CD4-positive, alpha-beta T cell (primary cell): ENCODE measurements at places on chromosomes 16 and 17.
A peak's percentile ranks its signal among the peaks of the same experiment; 100 is the strongest.

DNA sequence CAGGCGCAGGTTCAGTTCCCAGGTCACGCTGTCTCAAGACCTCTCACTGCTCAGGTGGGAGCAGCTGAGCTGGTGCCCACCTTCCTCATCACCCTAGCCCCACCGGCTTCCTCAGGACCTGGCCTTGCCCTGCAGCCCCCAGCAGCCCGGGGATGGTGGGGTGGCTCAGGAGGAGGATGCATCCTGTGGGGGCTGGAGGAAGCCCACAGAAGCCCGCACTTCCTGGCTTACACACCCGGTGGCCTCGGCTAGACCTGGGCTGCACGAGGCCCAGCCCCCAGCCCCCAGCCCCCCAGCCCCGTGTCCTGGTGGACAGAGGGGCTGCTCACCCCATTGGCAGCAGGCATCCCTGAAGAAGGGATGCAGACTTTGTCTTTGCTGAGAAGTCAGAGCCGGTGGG lies 43.4 kb downstream of the BAHCC1 start:
- DNase-seq, result no peak

DNA sequence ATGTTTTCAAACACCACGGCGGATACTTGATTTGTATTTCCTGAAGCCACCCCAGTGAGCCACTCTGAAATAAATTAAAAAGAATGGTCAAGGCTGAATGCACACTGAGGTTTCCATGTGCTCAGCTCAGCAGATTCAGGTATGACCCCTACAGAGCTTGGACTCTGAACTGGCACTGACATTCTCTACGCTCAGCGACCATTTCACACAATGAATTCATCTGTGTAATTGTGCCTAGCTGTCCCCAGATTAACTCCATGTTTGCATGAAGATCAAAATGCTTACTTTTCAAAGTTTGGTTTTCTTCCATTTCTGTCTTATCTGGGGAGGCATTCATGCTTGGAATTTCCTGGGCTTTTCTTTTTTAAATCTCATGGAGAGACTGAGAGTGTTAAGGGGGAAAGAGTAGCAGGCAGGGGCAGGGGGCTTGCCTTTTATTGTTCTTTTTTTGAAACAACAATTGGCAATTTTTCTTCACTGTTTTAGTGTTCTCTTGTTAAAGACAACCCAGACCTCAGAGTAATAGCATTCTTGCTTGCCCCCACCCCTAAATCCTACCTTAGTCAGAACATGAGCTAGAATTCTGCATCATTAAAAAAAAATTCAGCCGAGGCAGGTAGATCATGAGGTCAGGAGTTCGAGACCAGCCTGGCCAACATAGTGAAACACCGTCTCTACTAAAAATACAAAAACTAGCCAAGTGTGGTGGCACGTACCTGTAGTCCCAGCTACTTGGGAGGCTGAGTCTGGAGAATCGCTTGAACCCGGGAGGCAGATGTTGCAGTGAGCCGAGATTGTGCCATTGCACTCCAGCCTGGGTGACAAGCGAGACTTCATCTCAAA lies 85.5 kb upstream of the HNF1B start:
- DNase-seq, result no peak

DNA sequence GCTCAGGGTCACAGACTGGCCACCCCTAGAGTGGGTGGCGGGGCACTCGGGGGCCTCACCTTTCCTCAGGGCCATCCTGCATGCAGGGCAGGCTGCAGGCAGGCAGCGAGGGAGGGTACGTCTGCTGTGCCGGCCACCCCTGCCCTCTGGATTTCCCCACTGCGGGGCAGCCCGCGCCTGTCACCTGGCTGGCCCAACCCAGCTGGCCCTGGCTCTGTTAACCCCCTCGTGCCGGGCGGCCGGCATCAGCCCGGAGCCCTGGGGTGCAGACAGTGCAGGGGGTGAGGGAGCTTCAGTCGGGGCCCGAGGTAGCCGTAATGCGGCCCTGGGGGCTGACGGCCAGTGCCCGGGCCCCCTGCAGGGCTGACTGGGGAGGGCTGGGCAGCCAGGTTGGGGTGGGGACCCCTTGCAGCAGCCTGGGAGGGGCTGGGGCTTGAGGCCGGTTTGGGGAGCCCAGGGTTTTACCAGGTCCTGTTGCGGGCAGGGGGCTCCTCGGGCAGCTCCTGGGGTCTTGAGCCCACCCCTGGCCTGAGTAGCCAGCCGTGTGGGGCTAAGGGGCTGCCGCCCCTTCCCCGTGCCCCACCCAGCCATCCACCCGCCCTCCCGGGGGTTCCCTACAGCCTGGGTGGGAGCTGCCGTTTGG lies at the start of gene IGFALS:
IGFALS (minus strand) TSS at position 128 of the 643 bp plus-strand sequence; CDS start at position 75, 53 bp downstream.
- no peak for DNase-seq

DNA sequence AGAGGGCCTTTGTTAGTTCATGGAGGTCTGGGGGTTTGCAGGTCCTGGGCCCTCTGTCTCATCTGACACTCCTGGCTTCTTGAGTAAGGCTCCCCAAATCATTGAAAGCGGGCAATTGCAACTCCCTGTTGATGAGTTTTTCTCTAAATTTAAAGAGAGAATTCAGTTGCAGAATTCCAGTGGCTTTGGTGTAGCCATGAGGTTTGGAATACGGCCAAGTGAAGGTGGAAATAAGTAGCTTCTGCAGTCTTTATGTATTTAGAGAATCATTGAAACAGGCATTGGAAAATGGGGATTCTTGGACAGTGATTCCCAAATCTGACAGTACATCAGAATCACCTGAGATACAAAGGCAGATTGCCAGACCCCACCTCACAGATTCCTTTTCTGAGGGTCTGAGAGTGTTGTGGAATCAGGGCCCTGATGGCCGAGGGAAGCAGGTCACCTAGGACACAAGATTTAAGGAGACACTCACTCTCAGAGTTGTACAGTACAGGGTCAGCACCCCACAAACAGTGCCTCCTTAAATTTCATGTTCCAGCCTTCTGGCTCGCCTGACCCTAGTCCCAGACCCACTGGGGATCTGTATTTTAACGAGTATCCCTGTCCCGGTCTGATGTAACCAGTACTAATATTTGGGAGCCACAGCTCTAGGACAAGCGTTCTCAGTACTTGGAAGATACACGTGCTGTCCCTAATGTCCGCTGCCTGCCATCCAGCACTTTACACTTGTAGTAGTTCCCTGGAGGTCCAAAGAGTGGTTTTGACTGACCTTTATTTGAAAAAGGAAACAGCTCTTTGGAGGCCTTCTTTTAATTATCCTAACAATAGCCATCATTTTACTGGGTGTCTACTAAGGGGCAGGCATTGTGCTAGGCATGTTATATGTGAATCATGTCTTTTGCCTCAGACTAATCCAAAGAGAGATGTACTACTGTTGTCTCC lies 37.8 kb downstream of the YPEL2 start:
- DNase-seq, result no peak

- DNase-seq, result no peak
Measured at GRCh38 chr17:19382531-19383444, 4.2 kb downstream of the MFAP4 start.

DNA sequence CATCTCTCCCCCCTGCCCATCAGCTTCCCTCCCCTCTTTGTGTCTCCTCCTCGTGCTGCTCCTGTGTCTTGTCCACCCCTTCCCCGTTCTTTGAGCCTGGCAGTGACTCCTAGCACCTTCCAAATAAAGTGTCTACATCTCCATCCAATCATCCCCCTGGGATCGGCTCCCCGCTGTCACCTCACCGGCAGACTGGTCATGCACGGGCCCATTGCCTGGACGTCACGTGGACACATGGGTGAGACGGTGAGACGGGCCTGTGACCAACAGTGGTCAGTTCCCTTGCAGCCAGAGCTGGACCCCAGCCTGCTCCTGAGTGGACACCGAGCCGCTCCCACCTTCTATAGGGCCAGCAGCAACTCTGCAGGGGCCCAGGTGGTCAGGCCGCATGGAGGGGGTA lies 46.4 kb downstream of the COTL1 start:
- no peak for DNase-seq

DNA sequence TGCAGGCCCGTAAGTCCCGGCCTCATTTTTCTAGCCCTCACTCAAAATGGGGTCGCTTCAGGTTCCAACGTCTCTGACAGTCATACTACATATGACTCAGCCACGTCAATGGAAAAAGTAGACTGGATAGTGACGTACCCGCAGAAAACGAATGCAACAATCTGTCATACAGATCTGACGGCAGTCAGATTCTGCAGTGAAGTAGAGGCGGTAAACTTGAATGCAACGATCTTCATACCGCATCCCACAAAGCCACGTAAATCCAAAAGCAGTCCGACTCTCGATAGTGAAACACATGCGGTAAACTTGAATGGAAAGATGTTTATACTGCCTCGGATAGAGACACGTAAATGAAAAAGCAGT lies 38.4 kb upstream of the ARL4D start:
- DNase-seq, result peak; percentile 47
